ENCODE measurements at places on chromosomes 1 and 21. TPM values are rescaled to one million over a fixed set of nuclear protein-coding genes. Genes with fewer than 3 reads are reported as not detected.

IVL gene
- total RNA-seq: not detected

- no peak for DNase-seq
Measured at GRCh38 chr1:171641076-171641864, 11.2 kb downstream of the MYOC start.

GRCh38 chr21:23162198-23162946, 2164.2 kb downstream of the NCAM2 start:
- DNase-seq: peak; percentile 55

DNA sequence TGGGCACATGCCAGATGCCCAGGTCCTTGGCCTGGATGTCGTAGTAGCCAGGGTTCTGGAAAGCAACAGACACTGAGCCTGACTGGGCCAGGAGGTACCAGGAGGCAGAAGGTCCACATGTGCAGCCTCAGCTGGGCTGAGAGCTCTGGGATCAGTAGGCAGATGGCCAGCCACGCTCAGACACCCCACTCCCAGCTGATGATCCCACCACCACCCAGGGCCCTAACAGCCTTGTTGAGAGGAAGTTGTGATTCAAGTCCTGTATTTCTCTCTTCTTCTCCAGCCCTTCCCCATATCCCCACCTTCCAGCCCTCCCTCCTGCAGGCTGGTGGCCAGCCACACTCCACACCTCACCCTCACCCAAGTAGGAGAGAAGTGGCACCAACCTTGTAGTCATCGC, 4.0 kb downstream of the ITLN2 start:
- no peak for DNase-seq

NBPF4 gene
- not detected for total RNA-seq

- DNase-seq: no peak
Measured at GRCh38 chr21:25569711-25570110, 37.6 kb downstream of the MRPL39 start.

DNA sequence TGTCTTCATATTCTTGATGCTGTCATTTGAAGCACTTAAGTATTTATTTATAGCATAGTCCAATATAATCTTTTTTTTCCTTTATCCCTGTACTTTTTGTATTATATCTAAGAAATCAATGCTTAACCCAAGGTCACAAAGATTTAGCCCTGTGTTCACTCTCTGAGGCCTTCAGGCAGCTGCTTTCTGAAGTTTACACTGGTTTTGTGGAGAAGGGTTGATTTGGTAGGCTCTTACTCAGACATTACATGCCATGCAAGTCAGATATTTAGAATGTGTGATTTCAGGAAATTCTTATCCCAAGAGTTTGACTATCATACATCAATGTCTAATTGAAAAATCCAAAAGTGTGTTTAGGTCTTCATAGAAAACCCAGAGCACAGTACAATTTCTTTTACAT, 56.3 kb downstream of the PALMD start:
- DNase-seq: no peak

- DNase-seq: no peak
Measured at GRCh38 chr1:26290122-26290881, 10.4 kb downstream of the SH3BGRL3 start.

DMBX1 gene
- not detected for total RNA-seq

DNA sequence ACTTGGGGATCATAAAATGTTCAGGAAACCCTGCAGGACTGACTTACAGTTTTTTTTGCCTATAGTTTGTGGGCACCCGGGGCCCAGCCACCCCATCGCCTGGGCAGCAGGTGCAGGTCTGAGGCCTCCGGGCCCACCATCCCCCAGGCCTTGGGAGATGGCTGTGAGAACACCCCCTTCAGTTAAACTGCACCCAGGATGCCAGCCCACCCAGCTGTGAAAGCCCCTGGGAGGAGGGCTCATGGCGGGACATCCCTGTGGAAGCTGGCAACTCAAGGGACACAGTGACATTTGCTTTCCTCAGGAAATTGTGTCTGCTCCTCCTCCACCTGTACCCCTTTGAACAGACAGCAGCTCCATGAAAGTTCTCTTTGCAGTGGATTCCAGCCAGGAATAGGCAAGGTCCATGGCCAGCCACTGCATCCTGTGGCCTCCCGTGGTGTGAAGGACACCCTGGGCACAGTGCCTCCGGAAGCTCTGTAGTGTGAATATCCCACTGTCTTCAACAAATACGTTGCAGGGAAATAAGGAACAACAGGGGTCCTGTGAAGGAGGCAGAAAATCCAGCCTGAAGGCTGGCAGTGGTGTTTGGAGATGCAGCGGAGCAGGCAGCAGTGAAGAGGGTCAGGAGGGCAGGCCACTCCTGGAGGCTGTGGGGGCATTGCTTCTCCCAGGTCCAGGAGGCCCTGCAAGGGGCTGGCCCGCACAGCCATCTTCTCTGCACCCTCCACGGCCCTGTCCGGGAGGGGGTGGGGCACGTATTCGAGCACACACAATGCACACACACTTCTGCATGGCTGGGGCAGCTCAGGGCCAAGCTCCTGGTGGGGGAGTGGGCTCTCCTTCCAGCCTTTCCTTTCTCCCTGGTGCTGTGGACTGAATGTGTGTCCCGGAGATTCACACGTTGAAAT, 2.1 kb upstream of the OBSCN start:
- no peak for DNase-seq

GRCh38 chr1:2894381-2895041, 93.0 kb upstream of the TTC34 start:
- no peak for DNase-seq

- peak; percentile 31 for DNase-seq
Measured at GRCh38 chr1:18234790-18235242, 127.2 kb downstream of the IGSF21 start.

DNA sequence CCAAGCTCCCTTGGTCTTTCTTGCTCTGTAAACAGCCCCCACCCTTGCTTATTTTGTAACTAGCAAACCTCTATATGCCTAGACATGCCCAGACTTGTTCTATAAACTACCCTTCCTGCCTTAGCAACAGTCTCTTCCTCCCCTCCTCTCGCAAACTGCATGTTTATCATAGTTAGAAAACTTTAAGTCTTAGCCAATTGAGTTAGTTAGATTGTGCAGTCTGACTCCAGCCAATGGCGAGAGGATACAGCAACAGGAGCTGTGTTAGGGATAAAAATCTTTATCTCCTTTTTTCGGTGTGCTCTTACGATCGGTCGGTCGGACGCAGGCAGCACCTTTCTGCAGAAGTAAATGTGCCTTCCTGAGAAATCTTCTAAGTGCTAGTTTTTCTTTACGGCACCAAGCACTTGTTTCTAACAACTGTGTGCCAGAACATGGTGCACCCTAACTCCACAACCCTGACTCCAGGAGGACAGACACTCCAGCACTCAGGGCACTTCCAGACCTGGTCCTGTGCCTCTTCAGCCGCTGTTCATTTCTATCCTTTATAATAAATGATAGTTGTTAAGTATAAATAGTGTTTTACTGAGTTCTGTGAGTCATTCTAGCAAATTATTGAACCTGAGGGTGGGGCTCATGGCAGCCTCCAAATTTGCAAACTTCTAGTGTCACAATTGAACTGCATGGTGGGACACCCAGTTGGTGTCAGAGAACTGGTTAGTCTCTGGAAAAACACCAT, 25.7 kb upstream of the GNG4 start:
- no peak for DNase-seq

GRCh38 chr1:32272557-32273390, 19.1 kb upstream of the HDAC1 start:
- no peak for DNase-seq

- DNase-seq: no peak
Measured at GRCh38 chr1:73659136-73659535, 538.8 kb downstream of the LRRIQ3 start.

- no peak for DNase-seq
Measured at GRCh38 chr1:156796340-156797097, 20.1 kb downstream of the SH2D2A start.

DNA sequence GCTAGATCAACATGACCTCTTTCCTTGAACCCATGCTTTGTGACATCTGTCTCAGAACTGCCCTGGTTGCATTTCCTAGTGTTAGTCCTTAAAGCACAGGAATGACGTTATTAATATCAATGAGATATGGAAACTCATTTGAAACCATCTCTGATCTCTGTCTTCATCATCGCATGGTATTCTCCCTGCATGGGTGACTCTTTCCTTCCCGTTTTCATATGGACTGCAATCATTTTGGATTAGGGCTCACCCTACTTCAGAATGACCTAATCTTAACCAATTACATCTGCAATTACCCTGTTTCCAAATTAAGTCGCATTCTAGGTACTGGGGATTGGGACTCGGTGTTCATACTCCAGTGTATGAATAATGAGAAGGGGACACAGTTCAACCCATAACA, 41.7 kb upstream of the DISC1 start:
- DNase-seq: no peak

- no peak for DNase-seq
Measured at GRCh38 chr1:30117685-30118084, 605.7 kb downstream of the MATN1 start.

DNA sequence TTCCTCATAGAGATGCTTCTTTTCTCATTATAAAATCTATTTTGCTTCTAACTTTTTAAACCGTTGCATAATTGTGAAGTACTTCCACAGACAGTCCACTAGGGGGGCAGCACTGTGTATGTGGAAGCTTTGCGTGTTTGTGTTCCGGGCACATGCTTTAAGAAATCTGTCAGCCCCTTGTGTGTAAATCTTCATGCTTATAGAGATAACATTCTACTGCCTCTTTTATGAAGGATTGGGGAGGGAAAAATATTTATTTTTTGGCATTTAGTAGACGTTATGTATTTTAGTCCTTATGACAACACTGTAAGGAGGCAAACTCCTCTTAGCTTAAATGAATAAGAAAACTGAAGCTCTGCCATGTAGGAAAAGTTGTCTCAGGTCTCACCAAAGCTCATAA, 157.3 kb upstream of the PTGFR start:
- DNase-seq: peak; percentile 43

KIF14 gene
- total RNA-seq: 3.1 TPM

- no peak for DNase-seq
Measured at GRCh38 chr1:204873714-204874113, 3.1 kb downstream of the NFASC start.

DNA sequence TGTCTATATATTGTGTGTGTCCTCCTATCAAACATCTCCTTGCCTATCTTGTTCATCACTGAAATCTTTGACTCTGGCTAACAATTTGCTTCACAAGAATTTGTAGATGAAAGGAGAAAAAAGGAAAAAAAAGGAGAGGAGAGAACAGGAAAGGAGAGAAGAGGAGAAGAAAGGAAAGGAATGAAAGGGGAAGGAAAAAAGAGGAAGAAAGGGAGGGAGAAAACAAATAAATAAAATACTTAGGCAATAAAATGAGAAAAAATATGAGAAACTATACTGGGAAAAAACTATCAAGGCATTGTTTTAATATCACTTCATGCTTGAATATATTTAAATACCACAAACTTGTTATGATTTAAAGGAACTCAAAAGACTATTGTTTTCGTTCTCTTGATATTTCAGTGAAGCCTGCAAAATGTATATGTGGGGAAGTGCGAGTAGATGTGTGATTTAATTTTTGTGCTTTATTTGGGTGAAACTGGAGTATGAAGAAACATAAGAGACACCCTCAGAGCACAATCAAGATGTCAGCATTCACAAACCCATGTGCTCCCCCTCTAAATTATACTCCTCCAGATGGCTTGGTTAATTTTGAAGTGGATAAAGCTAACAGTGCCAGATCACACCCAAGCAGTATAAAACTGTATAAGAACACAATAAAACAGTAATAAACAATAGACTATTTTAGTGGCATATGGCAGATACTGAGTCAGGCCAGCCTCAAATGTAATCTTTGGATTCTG, 205.7 kb upstream of the SAMSN1 start:
- no peak for DNase-seq

DNA sequence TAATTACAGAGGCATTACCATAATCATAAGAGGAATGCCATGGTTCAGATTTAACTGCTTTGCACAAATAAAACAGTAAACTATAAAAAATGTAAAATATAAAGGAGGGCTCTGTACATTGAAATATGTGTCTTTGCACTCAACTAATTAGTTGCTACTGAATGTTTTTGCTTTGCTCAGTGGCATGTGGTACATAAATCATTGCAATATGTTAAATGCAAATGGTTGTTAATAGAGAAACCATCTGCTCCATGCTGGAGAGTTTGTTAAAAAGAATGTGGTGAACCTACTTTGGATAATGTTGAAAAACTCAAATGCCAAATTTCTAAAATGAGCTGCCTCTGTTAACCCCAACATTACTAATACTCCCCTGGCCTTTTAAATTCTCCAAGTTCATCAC, 201.5 kb downstream of the NTNG1 start:
- no peak for DNase-seq

C1orf105 gene
- not detected for total RNA-seq

DNA sequence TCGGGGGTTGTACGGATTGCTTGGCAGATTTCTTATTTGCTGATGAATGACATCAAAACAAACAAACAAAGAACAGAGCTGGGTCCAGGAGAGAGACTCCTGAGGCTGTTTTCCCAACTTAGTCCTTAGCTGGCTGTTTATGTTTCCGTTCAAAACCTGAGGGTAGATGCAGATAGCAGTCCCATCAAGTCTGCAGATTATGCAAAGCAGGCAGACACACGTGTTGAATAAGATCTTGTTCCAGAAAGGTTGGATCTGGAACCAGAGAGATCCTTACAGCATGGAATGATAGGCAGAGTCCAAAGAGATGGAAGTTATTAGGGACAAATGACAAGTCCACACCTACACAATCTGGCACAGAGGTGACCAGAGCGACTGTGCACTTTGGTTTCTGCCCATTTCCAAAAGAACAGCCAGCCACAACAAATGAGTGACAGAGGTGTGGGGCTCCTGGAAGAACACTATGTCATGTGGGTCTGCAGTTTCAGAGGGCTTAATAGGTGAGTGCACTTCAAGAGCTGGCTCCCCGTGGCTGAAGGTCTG, 65.5 kb downstream of the MAN1C1 start:
- no peak for DNase-seq

GRCh38 chr1:177464686-177465085, 293.9 kb downstream of the BRINP2 start:
- DNase-seq: no peak

PANK4 gene
- total RNA-seq: 24.7 TPM

DNA sequence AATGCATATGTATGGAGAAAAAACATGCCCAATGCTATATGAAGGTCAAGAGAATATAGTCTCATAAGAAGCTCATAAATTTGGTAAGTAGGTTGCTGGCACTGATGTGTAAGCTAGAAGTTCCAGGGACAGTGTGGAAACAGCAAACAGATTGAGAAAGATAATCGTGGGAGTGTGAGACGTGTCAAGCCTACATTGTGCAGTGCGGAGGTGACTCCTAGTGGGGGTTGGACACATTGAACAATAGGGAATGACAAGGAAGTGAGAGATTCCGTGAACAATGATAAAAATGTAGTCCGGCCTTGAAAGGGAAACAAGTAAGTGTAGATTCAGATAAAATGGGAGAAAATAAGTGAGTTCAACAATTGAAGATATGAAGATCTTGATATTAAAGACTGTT, 788.4 kb upstream of the PRMT6 start:
- no peak for DNase-seq

DNA sequence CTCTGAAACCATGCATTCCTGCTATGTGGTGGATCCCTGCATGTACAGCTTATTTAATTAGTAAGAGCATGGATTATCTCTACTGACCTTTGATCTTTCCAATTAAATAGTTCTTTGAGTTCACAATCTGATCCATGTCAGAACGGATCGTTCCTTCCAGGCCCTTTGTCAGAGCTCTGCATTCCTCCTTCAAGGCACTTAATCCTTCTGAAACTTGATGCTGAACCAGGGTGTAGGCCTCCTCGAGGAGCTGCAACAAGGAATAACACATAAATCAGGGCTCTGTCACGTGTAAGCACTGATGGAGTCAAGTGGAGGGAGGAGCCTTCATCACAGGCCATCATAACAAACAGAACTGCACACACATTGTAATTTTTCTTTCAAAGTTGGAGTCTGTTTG, 68.4 kb upstream of the EDEM3 start:
- DNase-seq: no peak

GRCh38 chr1:116971258-116971860, 30.2 kb upstream of the CD101 start:
- DNase-seq: no peak

FBXO2 gene
- total RNA-seq: 1.7 TPM

SYCP1 gene
- not detected for total RNA-seq

Data from dermis blood vessel endothelial cell (primary cell).